ENCODE measurements at places on chromosomes 13 and 19.

DNA sequence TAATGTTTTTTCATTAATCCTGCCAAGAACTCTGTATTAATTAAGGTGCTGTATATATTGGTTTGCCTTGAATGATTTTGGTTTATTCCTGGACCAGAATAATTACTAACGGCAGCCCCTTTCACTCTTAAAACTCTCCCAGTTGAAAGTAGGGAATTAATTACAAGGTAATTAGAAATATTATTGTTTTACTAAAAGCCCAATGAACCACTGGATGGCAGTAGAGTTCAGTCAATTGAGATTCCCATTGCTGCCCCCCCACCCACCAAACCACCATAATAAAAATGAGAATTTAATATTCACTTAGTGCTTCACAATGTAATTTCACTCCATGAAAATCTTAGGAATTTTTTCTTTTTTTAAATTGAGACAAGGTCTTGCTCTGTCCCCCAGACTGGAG is 13.7 kb downstream of the WBP4 start:
- DNase-seq: no peak

- no peak for DNase-seq
These were observed 1039.5 kb upstream of the SLC10A2 start for GRCh38 chr13:104105418-104106355.

GRCh38 chr13:61905054-61905453 is 489.4 kb upstream of the PCDH20 start:
- DNase-seq: no peak

DNA sequence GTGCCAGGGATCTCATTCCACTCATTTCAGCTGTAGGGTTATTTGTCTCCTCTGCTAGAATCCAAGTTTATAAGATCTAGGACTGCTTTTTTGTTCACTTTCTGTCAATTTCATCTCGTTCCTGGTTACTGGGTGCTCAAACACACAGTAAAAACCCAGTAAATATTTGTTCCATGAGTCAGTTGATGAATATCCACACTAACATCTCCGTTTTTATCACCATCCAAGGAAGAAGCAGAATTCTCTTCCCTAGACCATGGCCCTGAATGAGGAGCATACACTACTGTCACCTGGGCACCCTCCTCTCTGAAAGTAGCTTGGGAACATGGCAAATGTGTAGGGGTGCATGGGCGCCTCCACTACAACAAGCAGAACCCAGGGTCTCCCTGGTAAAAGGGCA is 390.8 kb downstream of the FOXO1 start:
- no peak for DNase-seq

GRCh38 chr13:90500569-90500968 is 846.9 kb upstream of the MIR17HG start:
- DNase-seq: no peak

GRCh38 chr19:2631213-2631821 is 71.2 kb downstream of the GNG7 start:
- no peak for DNase-seq

GRCh38 chr13:96285729-96286128 is 195.8 kb downstream of the HS6ST3 start:
- no peak for DNase-seq

GRCh38 chr19:7888145-7888825 is at the start of gene LRRC8E:
TSS of gene LRRC8E (plus strand) at chr19:7888510. CDS start at chr19:7895604, 7,094 bp downstream.
- no peak for DNase-seq

DNA sequence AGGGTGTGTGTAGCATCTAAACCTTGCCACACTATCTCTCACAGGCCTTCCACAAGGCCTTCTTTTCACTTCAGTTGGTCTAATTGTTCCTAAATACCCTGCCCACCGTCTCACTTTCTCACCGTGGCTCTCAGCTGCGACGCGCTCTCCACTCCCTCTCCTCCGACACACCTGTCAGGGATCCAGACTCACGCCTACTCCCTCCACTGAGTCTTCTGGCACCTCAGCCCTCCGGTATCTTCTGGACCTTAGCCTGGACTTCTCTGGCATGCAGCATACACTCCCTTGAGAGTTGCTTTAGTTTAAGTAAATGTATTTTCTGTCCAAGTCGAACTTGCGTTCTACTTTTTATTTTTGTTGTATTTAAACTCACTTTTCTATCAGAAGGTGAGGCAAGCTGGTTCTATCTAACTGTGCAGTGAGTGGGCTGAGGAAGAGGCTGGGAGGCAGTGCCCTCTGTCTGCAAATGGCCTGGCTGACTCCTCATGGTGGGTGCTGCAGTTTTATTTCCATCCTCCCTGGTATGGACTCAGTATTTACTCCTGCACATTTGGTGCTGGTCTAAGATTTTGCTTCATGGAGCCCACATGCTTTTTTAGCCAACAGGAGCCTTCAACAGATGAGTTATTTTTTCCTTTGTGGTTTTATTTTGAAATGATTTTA is 28.5 kb upstream of the ARGLU1 start:
- DNase-seq: no peak

GRCh38 chr13:32267836-32268439 is 47.2 kb downstream of the ZAR1L start:
- no peak for DNase-seq

DNA sequence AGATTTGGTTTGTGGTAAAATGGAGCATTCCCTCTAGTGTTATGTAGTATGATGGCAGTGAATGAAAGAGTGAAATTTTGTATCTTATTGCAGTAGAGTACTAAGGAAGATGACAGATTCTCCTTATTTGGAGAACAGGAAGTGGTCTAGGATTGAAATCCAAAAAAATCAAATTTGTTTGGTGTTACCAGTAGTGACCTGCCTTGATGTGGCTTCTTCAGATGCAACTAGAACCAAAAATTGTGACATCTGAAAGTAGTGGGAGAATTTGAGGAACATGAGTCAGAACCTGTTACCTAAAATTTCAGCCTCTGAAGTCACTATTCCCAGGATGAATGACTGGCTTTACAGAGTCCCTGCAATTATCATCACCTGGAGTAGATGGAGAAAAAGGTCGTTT is 165.9 kb downstream of the KLF5 start:
- no peak for DNase-seq

DNA sequence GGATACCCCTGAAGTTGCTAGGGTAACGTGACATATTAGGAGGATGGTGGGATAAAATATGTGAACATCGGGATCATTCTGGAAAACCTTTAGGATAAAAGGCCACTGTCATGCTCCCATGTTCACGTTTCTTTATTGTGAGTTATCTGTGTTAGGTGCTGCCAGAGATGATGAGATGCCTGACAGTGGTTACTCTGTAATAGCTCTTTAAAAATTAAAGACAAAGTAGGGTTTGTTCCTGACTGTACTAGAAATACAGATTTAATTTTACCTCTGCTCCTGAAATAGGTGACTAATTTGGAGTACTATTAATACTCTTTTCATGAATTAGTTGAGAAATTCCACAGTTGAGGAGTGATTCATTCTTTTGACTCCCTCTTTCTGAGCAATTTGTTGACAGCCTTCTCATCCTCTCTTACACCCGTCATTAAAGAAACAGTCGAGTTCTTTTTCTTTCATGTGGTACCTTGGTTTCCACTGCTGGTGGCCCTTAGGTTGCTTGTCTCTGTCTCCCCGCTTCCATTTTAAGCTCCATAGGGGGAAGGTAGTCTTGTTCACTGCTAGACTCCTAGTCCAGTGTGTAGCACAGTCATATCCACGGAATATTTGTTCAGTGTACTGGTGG is 28.4 kb downstream of the SAE1 start:
- DNase-seq: peak; percentile 17

DNA sequence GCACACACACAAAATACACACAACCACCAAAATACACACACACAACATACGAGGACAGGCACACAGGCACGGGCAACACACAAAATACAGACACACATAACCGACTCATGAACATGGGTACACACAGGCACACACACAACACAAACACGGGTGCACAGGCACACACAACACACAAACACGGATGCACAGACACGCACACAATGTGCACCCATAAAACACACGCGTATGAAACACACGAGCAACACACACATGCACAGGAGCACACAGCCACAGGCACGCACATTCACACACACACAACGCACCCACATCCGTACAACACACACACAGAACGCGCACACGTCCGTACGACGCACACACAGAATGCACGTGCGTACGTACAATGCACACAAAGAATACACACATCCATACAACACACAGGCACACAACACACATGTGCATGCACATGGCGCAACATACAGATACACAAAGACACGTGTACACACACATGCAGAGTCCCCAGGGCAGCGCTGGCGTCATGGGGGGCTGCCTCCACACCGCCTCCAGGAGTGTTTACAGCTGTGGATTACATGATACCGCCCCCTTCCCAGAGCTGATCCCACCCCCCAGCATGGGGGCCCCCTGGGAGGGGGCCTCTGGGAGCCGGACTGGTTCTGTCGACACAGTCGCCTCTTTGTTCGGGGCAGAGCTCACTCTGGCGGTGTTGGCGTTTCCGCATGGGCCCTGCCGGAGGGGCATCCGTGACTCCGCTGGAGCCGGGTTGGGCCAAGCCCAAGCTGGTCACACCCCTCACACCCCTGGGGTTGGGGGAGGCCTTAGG is 2.9 kb downstream of the SBNO2 start:
- no peak for DNase-seq

DNA sequence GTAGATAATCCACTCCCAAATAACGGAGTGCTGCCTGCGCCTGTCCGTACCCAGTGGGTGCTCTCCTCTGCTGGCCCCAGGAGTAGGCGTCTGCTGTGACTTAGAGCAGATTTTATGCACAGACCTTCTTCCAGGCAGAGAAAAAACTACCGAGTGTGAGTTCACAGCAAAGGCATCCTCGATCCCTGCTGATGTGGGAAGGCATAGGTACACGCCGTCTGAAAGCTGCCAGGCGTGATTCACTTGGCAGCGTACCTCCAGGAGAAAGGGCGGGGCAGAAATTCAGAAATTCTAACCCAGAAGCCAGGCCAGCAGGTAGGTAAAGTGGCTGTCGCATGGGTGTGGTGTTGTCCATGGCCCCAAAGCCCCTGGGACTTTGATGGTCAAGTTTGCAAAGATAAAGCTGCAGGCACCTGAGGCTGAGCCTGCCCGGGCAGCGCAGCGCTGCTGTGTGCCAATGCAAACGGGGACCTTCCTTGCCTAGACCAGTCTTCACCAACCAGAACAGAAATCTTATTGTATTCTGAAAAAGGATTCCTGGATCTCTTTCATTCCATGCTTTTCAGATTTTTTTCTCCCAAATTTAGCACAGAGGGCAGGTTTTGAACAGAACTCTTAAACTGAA is 36.3 kb downstream of the COL4A2 start:
- DNase-seq: no peak

DNA sequence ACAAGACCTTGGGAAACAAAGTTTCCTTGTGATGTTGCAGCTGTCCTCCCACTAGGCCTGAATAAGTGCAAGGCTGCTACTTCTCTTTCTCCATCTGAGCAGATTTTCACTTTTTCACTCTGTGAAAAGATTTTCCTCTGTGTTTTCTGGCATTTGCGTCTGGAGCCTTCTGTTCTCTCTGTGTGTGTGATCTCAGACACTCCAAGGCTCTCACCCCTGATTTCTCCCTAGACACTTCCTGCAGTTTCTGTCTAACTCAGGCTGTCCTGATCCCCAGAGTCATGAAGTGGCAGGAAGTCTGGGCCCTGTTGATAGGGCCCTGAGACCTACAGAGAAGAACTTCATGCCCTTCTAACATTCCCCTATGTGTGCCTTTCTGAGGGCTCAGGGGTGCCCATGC is 37.2 kb downstream of the SIGLEC7 start:
- DNase-seq: no peak

GRCh38 chr19:49229416-49229815 is 71.8 kb downstream of the TRPM4 start:
- no peak for DNase-seq

GRCh38 chr13:34623331-34623730 is 318.7 kb upstream of the NBEA start:
- DNase-seq: no peak

DNA sequence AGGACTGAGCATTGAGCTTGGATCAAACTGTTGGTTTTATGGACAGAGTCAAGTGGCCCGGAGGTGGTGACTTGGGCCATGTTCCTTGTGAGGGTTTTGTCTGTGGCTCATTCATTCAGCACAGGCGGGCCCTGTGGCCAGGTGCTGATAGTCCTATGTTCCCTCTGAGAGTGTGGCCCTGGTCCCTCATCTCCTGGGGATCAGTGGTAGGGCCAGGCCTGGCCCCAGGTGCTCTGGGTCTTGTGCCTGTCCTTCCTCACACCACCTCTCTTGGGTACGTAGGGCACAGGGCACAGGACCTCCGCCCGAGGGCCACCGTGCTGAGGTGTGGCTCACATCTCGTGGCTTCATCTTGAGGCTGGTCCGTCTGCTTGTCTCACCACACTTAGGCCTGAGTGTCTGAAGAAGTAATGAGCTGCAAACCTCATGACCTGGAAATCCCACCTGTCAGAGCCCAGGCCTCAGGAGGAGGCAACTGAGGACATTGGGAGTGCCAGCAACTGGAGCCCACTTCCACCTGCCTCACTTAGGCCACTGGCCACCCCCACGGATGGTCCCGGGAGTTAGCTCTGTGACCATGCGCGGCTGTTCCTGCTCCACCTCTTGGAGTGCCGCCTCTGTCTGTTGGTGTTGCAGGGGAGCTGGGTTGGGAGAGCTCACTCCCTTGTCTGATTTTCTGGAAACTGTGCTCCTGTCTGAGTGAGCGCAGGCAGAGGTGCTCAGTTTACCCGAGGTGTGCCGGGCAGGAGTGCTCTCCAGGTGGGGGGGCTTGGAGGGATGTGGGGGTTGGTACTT is 53.4 kb downstream of the KDM4B start:
- DNase-seq: no peak

DNA sequence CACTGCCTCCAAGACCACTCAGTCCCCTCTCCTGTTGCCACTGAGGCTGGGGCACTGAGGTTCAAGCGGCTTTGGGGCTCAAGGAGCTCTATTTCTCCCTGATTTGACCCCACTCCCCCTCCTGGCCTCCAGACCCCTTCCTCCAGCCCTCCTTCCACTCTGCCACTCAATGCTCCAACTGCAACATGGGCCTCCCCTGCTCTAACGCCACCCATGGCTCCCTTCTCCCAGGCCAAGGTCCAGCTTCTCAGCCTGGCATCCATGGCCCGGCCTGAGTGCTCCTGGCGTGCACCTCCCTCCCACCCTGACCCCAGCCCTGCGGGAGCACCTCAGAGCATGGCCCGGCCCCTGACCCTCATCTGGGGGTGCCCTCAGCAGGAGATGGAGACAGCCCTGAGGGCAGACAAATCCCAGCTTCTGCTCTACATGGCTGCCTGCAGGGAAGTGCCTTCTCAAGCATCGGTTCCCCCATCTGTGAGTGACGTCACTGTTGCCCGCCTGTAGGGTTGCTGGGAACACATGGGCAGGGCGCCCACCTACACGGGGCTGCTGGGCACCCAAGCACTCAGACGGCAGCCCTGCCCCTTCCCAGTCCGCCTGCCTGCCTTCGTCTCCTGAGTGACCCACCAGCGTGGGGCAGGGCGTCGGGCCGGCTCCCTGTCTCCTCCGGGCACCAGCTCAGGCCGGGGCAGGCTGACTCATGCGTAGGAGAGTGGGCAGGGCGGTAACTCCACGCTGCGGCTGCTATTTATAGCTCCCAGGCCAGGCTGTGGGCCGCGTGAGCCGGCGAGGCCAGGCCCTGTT is 1.6 kb upstream of the DIRAS1 start:
- DNase-seq: no peak

Measured in activated CD8-positive, alpha-beta memory T cell treated with anti-CD3 and anti-CD28 coated beads for 4 hours (primary cell).